ENCODE measurements at places on chromosomes 7 and 10.
A peak's percentile ranks its signal among the peaks of the same experiment; 100 is the strongest.

DNA sequence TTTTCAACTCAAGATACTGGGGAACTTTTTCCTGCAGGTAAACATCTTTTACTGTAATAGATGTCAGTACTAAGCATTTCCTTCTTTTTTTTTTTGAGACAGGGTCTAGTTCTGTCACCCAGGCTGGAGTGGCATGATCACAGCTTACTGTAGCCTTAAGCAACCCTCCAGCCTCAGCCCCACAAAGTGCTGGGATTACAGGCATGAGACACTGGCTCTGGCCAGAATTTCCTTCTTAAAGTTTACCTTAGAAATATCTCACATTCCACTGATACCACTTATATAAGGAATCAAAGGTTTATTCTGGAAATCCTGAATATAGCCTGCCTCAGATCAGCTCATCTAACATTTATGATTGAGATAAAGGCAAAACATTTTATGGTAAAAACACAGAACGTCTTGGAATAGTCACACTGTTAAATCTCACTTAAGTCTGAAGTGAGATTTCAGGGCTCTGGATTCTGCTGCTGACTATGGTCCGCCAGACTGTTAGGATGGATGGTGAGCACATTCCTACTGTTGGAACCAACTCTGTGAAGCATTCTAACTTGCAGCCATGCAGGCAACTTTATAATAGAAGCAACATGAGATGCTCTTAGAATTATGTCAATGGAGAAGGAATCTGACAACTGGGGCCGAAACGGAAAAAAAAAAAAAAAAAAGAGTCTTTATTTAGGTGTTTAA, 151.9 kb downstream of the ZMYND11 start:
- DNase-seq: no peak

DNA sequence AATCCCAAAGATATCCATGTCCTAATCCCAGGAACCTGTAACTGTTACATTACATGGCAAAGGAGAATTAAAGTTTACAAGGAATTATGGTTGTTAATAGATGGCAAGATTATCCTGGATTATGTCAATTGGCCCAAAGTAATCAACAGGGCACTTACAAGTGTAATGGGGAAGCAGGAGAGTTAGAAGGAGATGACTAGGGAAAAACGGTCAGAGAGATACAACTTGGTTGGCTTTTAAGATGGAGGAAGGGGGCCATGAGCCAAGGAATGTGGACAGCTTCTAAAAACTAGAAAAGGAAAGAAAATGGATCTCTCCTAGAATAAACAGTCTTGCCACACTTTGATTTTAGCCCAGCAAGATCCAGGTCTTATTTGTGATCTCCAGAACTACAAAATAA, 3.3 kb downstream of the JMJD1C start:
- DNase-seq: no peak

DNA sequence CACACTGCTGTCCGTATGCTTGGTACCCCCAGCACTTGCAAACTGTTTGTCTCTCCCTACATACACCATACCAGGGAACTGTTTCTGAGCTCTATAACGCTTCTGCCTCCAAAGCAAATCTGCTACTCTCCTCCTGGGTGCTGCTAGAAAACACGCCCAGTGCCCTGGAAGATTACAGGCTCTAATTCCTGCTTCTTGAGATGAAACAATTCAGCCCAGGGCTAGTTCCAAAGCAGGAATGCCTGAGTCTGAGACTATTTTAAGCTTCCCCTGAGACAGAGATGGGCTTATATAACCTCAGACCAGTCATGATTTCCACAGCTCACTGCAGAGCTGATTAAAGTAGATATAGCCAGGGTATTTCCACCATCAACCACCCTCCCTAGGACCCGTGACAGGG, 327.1 kb downstream of the GPR158 start:
- no peak for DNase-seq

GRCh38 chr10:10677479-10677878, 340.2 kb upstream of the CELF2 start:
- DNase-seq: peak; percentile 18

DNA sequence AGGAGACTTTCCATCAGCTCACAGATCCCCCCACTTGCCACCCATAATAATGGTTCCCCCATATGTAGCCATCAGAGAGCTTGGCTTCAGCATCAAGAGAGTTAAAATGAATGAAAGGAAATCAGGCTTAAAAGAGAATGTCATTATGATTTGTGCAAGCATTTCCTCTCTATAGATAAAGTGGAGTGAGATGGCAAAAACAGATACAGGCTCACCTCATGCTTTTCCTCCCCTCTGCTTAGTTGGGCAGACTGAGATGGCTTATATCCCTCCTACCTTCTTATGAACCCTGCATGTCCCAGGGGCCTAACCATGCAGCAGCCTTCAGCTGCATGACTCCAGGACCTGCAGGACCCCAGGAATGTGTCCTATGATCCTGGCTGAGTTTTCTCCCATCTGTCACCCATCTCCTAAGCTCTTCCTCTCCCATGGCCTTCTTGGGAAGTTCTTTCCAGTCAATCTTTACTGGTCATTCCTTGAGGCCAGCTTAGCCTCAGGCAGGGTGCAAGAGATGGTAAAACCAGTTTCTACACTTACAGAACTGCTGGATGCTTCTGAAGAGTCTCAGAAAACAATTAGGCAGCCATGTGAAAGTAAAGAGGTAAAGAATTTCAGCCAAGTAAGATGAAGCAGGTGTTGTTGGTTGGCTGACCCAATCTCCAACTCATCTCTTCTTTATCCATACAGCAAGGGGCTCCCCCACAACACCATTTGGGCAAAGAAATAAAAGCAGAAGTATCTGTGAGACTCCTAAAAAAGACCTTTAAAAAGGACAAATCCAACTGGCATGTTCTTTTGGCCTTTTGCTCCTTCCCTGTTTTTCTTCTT, 159.7 kb downstream of the RTKN2 start:
- DNase-seq: peak; percentile 50

DNA sequence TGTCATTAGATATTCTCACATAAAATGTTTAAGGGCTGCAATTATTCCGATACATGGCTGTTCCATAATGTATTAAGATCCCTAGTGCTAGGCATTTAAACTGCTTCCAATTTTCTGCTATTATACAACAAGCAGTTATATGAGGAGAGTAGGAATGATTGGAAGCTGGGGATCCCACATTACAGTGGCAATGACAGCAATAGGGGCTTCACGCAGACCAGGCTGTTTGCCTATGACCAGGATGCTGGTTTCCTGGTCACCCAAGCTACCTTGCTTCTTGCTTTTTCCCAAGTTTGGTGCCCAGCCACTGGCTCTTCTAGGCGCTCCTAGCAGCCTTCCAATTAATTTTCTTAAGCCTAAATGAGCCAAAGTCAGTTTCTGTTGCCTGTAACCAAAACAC, 39.3 kb downstream of the SMURF1 start:
- no peak for DNase-seq

- peak; percentile 90 for DNase-seq
Observed at GRCh38 chr7:44378744-44379143, 53.4 kb upstream of the CAMK2B start.

GRCh38 chr7:73882047-73882402, 21.1 kb downstream of the TMEM270 start:
- no peak for DNase-seq

DNA sequence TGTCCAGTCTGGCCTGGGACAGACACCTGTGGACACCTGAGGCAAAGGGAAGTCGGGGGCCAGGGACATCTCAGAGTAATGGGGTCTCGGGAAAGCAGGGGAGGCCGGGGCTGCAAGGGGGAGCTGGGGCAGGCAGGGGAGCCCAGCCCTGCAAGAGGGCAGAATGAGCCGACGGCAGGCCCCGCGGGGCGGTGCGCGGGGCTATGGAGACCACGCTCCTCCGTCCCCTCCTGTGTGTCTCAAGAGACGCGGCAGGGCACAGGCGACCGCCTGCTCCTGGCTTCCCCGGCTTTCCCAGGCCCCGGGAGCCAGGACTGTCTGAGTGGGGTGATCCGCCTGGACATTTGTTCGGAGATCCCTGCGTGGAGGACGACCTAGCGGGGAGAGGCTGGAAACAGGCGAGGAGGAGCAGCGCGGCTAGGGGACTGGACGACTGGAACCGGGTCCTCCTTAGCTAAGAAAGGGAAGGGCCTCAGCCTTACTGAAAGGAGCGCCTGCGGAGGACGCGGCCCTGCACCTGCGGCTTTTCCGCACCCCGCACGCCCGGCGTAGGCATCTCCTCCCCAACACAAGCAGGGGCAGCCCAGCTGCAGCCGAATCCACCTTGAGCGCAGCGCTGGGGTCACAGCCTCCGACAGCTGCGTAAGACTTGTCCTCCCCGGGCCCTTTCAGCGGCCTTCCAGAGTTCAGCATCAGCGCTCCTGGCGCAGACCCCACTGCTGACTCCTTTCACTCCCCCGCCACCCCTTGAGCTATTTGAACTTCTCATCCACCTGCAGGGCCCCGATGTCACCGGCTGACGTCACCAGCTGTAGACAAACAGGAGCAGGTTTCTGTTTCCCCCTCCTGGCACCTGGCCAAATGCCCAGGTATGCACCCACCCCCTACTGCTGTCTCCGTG, 176.4 kb downstream of the ZNF248 start:
- no peak for DNase-seq

DNA sequence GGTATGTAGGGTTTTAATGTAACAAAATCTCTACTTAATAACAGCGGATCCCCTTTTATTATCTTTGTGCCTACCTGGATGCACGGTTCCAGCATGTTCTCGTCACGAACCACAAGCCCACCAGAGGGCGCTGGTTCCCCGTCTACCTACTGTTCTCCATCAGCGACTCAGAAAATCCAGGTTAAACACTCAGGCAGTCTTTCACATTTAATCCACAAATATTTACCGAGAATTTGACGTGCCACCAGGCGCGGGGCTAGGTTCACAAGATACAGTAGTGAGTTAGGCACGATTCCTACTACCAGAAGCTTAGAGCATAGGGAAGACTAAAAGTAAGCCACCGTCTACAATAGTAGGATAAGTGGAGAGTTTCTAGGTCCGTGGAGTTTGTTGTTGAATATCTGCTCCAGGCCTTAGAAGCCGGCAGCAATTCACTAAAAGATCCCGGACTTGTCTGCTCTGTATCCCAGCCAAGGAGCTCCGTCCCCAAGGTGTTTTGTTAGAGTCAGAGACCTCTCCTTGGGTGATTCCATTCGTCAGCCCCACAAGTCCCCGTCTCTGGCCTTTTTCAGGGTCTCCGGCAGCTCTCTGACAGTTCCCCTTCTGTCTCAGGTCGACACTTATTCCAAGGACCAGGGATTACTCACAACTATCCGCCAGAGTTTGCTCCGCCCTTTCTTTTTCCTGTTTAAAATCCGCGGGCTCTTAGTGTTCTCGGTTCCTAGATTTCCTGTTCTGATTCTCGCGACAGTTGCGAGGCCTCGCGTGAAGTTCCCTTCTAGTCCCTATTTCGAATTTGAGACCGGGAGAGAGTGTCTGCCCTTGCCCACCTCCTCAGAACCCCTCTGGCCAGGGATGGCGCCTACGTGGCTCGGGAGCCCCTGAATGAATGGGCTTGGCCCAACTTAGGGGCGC, 1.5 kb upstream of the KAZALD1 start:
- peak; percentile 93 for DNase-seq

DNA sequence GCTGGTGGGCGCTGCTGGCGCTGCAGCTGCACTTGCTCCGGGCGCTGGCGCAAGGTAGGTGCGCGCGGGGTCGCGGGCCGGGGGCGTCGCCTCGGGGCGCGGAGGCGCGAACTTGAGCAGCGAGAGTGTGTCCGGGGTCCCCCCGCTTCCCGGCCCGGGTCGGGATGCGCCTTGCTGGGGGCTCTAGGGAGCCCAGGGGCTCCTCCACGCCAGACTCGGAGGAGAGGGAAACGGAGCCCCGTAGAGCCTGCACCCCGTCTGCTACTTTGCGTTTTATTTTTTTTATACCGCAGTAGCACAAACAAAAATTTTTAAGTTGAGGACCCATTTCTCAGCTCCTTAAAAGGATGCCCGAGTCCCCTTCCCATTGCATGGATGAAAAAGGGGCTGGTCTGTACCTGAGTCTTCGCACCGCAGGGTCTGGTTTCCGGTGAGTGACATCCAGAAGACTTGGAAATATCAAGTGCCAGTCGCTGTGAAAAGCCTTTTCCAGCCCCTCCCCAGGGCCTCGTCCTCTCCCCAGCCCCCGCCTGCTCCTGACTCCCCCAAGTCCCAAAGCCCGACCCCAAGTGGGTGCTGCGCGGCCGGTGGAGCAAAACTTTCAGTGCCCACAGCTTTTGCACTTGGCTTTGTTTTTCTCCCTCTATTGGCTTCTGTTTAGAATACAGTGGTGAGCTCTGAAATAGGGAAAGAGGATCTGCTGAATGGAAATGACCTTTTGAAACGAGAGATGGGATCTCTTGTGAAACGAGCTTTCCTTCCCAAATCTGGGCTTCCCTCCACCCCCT, 973 bp downstream of the SDK1 start:
- DNase-seq: peak; percentile 39

- DNase-seq: peak; percentile 63
Observed at GRCh38 chr7:101169838-101170551, 4.6 kb upstream of the VGF start.

- peak; percentile 50 for DNase-seq
Observed at GRCh38 chr10:118590334-118590733, 5.1 kb downstream of the PRLHR start.

- DNase-seq: no peak
Observed at GRCh38 chr7:17311952-17312351, 13.5 kb downstream of the AHR start.

DNA sequence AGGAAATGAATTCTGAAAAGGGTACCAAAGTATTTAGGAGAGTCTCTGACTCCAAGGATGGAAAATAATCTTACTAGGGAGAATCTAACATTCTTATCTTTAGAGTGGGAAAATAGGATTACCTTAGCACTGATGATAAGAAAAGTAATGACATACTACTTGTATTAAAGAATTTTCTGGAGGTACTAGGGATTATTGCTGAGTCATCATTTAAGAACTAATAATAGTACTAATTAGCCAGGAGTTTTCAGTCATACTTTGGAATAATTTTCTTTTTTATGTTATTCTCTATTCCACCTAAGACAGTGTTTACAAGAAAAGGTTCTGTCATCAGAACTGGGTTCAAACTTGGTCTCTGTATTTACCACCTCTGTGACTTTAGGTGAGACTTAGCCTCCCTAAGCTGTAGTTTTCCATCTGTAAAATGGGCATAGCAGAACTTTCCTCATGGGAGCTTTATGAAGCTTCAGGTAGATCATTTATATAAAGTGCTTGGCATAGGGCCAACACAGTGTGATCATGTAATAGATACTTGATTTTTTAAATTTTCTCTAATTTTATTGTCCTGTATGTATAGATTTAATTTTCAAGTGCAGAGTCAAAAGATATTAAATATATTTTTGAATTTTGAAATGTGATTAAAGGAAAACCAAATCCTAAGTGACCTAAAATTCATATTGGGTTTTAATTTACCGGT, 20.4 kb downstream of the ITGB8 start:
- peak; percentile 12 for DNase-seq

DNA sequence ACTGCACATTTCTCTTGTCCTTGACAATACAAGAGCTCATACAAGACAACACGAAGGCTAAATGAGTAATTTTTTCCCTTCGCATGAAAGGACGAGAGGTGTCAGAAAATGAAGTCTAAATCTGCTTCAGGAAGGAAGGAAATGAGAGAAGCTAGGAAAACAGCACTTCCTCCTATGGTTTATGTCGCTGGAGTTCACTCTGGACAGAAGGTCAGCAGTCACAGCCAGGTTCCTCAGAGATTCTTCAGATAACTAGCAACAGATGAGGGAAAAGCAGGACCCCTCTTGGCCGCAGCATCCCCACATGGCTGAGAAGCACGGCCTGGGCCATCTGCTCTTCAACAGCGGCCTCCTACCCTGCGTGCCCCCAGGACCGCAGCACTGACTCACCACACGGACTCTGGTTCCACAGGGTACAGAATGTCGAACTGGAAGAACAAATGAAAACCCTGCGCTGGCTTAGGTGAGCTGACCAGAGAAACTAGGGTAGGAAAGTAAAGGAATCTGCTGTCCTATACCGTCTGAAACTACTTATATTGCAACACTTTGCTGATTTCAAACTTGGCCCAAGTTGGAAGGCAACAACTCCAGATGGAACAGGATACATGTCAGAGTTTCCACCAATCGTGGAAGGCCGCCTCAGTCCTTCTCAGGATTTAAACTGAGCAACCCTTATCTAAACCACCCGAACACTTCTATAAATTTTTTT, 26.3 kb downstream of the DNMBP start:
- DNase-seq: no peak

Data from PC-3 (cell line).